ENCODE measurements at places on chromosomes 6 and 20.

DNA sequence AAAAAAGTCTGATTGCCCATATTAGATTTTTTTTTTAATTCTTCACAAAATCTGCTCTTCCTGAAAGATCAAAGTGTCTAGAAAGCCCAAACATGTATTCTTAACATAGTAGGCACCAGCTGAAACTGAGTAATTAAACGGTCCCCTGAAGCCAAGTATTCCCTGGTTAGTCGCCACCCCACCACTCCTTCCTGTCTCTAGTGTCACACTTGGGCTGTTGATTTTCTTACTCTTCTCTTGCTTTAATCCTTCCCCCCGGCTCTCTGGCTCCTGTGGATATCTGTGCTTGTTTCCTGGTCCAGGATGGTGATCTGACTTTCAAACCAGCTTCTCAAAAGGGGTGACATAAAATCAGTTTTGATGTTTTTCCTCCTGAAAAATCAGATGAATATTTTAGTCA, 162.9 kb downstream of the QKI start:
- DNase-seq: no peak

DNA sequence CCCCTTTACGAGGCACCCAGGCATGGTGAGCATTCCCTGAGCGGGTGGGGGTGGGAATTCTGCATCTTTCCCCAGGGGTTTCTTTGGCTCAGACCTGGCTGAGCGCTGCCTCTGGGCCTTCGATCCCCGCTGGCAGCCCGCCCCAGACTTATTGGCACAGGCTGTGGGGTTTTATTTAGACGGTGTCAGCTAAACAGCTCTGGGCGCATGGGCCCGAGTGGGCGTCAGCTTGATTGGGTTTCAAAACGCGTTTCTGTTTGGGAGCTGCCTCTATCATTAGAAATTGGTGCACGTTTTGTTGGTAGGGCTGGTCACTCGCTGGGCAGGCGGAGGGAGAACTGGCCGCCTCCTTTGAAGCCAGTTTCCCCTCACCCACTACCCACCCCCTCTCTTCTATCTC, 21.0 kb downstream of the PMEPA1 start:
- DNase-seq: no peak

DNA sequence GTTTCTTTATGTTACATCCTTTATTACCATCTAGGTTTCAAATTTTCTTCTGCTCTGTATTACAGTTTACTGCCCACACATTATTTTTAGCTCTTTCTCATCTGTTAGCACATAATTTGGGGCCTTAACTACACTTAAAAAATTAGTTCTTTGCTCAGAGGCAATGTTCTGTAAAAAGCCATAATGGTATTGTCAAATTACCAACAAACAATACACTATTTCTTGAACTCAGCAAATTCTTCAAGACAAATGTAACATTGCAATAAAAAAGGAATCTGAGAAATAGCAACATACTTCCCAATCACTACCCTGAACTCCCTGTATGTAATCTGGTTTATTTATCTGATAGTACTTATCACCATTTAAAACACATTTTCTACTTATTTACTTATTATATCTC, 448.6 kb upstream of the OPRM1 start:
- DNase-seq: no peak

- no peak for DNase-seq
These were observed 32.2 kb downstream of the CARMIL1 start for GRCh38 chr6:25311331-25311840.

Measured in right renal pelvis (tissue), 4 donors.